Dermis blood vessel endothelial cell (primary cell): ENCODE measurements at places on chromosomes 12 and 14.
A peak's percentile ranks its signal among the peaks of the same experiment; 100 is the strongest.

DNA sequence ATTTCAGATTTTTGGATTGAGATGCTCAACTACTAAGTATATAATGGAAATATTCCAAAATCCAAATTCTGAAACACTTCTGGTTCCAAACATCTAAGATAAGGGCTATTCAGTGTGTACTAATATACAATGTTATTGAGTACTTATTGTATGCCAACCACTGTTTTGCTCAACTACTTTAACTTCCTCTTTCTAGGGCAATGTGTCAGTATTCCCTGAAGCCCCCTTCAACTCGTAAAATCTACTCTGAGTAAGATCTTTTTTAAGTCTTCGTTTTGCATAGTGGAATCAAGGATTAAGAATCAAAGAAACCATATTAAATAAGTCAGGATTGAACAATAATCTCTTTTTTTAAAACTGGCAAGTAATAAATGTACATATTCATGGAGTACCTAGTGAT, 45.5 kb downstream of the SPATA7 start:
- DNase-seq = no peak

- DNase-seq = no peak
Measured at GRCh38 chr12:16492240-16492639, 113.7 kb downstream of the LMO3 start.

DNA sequence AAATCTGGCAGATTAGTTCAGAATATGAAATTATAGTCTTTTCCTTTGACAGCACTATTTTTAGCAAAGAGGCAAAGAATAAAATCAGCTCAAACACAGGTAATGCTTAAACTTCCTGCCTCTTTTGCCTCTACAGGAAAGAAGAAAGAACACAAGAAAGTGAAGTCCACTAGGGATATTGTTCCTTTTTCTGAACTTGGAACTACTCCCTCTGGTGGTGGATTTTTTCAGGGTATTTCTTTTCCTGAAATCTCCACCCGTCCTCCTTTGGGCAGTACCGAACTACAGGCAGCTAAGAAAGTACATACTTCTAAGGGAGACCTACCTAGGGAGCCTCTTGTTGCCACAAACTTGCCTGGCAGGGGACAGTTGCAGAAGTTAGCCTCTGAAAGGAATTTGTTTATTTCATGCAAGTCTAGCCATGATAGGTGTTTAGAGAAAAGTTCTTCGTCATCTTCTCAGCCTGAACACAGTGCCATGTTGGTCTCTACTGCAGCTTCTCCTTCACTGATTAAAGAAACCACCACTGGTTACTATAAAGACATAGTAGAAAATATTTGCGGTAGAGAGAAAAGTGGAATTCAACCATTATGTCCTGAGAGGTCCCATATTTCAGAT, 17.4 kb downstream of the TMPO start:
- peak; percentile 67 for DNase-seq

DNA sequence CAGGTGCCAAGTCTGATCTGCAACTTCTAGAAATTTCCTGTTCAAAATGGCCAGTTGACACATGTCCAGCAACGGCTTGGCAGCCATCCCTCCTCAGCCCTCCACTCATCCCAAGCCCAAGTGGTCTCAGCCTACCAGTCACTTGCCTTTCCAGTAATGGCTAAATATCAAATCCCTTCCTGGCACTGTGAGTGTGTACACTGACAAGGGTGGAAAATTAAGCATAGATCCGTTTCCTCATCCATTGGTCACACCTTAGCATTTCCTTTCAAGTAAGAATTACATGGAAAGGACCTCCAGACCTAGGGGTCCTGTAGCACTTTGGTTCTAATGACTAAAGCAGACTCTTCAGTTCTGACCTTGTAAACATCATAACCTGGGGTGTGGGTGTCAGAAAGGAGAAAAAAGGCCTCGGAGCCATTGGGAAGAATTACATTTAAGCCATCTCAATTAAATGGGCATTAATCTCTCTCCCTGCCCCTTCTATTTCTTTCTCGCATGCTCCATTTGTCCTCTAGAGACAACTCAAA, 15.4 kb downstream of the LLPH start:
- peak; percentile 11 for DNase-seq

- no peak for DNase-seq
Measured at GRCh38 chr14:65007202-65007601, 20.5 kb downstream of the FNTB start.

GRCh38 chr12:57473886-57474285, 5.8 kb downstream of the ARHGAP9 start:
- DNase-seq = no peak

DNA sequence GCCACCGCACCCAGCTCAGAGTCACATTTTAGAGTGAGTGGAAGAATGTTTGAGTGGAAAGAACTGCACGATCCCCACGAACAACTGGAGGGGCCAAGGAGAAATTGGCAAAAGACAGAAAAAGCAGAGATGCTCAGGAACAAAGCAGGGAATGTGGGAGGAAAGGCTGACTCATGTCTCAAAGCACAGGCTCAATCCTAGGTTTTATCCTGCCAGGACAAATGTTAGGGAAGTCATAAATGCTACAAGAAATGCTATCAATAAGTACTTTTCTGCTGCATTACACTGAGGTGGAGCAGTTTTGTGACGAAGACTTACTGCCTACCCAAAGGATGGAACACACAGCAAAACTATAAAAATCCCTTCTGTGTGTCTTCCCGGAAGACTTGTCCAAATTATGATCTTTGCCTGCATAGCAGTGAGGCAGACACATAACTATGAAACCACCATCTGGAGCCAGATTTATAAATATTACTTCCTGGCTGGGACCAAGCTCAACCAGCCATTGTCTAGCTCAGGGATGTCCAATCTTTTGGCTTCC, 26.7 kb downstream of the NIN start:
- peak; percentile 66 for DNase-seq

DNA sequence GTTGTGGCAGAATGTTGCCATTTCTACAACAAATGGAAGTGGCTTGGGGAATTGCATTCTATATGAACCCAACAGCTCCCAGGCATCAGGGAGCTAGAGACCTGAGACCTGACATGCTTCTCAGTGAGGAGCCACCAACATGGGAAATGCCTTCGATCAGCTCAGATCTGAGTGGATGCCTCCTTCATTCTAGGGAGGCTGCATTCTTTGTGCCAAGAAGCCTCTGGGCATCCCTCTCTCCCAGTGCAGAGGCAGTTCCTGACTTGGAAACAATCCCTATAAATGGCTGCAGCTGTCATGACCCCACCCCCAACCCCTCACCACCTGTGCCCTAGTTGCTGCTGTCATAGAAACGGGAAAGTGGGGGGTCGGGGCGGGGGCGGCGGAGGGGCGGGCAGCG, 196.3 kb downstream of the PPM1H start:
- no peak for DNase-seq

GRCh38 chr14:71348817-71349216, 441.6 kb downstream of the PCNX1 start:
- DNase-seq = no peak

GRCh38 chr14:58826845-58827686, 189.3 kb downstream of the DACT1 start:
- no peak for DNase-seq

- DNase-seq = no peak
Measured at GRCh38 chr12:130658145-130658911, 57.8 kb downstream of the RIMBP2 start.

DNA sequence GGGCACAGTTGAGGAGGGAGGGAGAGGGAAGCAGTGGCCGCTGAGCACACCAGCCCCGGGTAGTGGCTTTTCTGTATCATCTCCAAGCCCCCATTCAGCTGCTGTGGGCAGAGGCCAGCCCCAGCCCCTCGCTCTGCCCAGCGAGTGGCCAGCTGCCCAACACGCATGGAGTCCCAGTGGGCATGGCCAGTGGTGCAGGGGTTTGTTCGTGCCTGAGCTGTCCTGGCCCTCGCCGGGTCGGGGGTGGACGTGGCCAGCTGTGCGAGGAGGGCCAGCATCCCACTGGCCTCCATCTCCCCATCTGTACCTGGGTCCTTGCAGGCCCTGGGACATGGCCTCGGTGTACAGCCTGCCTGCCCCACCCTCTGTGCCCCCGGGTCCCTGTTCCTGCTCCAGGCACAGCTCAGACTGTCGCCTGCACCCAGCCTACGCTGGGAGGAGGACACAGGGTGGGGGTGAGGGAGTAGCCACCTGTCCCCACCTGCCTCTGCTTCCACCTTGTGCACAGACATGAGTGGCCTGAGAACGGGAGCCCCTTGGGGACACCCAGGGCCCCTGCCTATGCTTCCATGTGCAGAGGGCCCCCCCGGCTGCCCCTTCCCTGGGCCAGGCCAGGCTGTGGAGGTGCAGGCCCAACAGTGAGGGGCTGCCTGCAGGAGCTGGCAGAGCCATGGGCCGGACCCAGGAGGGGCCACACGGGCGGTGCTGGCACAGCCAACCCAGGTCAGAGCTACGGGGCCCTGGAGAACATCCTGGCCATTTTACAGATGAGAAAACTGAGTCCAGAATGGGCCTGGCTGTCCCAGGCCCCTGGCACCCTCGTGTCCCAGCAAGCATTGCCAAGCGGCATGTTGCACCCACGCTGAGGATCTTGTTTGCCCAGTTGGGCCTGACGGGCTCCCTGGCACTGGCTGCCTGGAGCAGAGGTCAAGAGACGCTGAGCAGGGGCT, 4.3 kb downstream of the INF2 start:
- DNase-seq = no peak

DNA sequence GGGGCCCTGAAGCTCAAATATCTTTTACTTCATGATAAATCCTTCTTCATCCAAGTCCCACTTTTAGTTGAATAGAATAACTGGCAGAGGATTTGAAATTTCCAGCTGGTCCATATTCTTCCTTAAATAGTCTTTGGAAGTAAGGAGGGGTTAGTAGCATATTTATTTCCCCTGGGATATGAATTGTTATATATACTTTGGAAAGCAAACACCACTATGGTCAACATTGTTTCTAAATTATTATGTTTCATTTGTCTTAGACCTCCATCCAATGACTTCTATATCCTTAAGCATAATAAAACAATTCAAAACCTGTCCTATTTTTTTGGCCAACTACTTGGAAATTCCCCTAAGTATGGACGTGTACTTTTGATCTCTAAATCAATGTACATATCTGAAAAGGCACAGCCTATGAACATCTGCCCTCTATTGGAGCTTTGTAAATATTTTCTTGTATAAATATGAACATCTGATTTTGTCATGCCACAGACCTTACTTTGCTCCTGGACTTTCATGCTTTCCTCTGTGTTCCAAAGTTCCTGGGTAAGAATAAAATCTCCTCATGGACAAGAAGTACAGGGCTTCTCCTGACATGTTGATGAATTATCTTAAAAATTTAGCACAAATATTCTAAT, 1212.0 kb downstream of the GALC start:
- DNase-seq = no peak

DNA sequence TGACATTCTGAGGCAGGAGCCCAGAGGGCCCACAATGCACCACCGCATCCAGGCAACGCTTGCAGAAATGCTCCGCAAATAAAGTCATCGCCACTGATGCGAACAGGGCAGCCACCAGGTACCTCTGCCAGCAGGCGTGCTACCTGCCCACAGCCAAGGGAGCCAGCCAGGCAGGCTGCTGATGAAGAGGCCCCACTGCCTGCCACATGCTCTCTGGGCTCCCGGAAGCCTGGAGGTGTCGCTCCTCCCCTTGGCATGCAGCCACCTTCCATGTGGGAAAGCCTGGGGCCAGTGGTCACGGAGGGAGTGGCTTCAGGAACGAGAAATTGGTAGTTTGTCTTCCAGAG, 14.7 kb downstream of the GPR132 start:
- peak; percentile 37 for DNase-seq

DNA sequence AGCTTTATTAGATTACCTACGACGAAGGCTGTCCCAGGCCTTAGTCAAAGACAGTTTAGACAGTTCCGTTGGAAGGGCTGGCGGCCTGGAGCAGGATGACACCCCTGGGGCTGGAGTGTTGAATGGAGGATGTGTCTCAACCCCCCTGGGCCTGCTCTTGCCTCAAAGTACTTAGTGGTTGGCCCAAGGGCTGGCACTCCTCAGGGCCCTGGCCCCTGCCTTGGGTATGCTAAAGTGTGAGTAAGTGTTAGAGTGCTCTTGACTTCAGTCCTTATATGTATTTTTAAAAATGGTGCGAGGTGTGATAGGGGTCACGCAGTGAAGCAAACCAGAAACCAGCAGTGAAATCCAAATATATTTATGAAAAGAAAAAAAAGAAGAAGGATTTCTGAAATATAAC, 261.6 kb downstream of the KTN1 start:
- no peak for DNase-seq

DNA sequence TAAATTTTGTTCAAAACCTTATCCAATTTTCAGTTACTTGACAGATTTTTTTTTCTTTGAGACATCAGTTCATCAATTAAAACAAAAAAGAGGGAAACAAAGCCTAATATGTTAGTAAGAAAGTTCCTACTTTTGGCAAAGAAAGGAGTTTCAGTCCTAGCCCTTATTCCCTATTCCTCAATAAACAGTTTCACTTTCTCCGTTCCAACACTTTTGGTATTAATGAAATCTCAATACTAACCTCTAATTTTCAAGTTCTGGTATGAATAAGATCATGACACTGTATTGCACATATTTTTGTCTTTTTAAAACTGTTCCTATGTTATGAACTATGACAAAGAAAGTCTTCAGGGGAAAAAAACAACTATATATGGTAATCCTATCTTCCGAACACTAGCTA, 48.4 kb downstream of the RPS6KA5 start:
- no peak for DNase-seq

- no peak for DNase-seq
Measured at GRCh38 chr12:6323995-6324711, 13.7 kb downstream of the PLEKHG6 start.

DNA sequence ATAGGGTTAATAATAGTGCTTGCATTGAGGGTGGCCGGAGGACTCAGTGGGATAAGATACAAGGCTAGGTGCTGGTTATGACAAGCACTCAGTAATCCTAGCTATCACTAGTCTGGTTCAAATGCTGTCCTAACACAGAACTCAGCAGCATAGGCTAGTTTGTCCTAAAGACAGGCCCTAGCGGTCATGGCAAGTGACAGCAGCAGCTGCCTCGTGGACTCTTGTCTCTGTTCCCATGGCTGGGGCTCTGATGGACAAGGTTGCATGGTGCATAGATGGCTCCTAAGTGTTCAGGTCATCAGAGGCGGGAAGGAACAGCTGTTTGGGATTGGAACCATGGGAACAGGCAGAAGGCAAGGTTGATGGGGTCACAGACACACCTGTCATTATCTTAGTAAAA, 42.4 kb upstream of the IGF1 start:
- no peak for DNase-seq
